ENCODE measurements at places on chromosomes 6 and 20.

DNA sequence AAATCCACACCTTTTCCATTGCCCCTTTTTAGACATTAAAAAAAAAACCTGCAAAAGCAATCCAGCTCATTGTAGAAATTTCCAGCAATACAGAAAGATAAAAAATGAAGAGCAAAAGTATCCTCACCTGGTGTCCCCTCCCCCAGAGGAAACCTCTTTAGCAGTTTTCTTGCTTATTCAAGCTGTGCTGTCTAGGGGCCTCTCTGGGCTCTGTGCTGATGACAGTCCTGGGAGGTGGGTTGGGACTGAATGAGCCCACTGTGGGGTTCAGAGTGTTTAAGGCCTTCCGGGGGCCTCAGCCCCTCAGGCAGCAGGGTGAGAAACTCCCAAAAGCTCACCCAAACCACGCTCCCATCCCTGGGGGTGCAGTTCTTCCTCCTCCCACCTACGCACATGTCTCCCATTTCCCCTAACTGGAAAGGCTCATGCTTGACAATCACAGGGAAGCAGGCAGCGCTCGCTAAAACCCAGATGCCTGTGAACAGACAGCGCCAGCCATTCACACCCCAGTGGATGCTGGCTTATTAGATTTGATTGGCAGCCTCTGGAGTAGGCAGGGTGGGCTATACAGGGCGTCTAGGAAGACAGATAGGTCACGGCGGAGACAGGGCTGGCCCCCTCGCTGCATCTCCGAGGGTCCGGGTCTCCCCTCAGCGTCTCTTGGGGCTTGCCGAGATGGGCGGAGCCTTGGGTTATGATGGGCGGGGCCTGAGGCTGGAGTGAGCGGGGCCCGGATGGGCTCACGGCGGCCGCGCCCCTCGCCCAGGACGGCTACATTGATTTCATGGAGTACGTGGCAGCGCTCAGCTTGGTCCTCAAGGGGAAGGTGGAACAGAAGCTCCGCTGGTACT is 4.6 kb downstream of the GUCA1A start:
- DNase-seq: no peak

DNA sequence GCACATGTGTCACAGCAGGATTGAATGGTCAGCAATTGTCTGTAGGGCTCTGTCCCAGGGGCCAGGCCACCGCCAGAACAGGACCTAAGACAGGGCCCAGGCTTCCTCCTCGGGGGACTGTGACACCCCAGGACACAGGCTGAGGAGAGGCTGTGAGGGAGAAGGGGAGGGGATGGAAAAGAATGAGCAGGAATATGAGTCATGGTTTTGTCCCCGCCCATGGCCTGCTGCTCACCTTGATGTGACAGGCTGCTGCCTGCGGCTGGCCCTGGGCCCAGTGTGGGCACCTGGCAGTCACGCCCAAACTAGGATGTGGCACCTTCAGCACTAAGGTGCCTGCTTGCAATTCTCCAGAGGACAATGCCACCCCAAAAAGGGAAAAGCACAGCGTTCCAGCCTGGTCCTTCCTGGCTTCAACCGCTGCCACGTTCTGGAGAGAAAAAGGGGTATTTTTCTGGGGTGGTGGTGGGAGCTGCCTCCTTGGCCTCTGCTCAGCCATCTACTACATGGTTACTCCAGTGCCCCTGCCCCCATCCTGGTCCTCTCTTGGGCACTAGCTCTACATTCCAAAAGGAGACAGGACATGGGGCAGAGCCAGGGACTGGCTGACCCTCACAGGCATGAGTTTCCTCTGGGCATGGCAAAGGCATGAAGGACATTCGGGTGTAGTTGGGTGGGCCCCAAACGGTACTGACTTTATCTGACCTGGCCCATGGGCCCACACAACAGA is 93.4 kb downstream of the SLC22A23 start:
- DNase-seq: no peak

- no peak for DNase-seq
These were observed 56.2 kb downstream of the GFOD1 start for GRCh38 chr6:13431059-13431656.

DNA sequence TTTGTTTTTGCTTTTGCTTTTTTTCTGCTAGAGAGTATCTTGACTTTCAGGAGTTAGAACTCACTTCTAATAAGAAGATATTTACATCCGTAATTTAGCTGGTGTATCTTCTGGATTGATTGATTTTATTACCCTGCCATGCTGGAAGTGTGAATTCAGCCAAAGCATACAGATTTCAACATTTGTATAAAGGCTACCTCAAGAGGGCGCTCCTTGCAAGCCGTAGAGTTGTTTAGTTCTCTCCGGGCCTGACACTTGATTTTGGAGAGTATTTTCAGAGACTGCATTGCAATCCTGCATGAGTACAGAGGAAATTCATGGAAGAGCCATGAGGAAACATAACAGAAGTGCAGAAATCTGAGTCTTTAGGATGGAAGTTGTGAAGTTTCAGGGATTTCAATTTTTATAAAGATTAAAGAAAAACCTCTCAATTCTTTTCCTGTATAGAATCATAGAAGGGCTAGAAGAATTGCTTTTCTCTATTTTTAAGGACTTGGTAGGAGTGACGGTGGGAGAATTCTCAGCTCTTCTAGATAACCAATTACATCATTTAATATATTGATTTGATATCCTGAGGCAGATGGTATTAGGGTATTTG is 66.7 kb upstream of the TIAM2 start:
- DNase-seq: peak; percentile 61

- no peak for DNase-seq
These were observed 1279.0 kb upstream of the MAP3K7 start for GRCh38 chr6:91865889-91866288.

GRCh38 chr20:46601603-46602122 is 49.6 kb downstream of the SLC13A3 start:
- no peak for DNase-seq

GRCh38 chr6:11771473-11772048 is 7.0 kb downstream of the ADTRP start:
- no peak for DNase-seq

- no peak for DNase-seq
These were observed 59.4 kb upstream of the SLC35B3 start for GRCh38 chr6:8494730-8495129.

DNA sequence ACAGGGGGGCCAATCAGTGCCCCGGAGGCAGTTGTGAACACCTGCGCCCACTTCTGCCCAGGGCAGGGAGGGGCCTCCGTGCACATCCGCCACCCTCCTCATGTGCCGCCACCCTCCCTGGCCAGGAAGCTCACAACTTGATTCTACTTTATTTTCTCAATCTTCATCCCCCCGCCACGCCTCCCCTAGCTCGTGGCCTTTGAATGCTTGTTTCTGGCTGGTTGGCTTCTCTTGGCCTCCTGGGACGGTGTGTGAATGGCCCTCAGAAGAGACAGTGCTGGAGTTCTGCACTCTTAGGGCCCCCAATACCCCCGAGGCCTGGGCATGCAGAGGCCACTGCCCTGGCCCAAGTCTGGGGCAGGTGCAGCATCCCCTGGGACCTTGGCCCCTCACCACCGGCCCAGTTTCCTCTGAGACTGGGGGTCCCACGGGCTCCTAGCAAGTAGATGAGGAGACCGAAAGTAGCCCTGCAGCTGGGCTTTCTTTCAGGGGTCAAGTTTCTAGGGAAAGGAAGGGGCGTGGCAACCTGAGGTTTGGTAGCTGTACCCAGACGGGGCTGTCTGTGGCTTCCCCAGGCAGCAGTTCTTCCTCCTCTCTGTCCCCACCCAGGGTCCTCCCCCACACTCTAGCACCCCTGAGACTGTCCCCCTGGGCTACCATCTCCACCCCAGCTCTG is 1.3 kb downstream of the RGS19 start:
- DNase-seq: no peak

DNA sequence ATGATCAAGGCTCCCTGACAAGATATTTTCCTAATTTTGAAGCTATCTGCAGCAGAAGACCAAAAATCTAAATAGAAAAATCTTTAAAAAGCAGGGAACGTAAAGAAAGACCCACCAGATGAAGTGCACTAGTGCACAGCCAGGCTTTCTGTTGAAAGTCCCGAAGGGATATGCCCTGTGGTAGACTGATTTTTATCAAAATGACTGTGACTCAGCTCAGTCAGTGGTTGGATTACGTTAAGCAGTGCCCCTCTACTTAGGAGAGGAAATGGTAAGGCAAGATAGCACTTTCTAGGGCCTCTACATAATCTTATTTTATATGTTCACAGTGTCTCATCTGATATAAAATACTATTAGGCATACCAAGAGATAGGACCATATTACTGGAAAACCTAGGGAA is 123.4 kb upstream of the RAB32 start:
- no peak for DNase-seq

- no peak for DNase-seq
These were observed 40.9 kb downstream of the ALDH8A1 start for GRCh38 chr6:134908906-134909516.

DNA sequence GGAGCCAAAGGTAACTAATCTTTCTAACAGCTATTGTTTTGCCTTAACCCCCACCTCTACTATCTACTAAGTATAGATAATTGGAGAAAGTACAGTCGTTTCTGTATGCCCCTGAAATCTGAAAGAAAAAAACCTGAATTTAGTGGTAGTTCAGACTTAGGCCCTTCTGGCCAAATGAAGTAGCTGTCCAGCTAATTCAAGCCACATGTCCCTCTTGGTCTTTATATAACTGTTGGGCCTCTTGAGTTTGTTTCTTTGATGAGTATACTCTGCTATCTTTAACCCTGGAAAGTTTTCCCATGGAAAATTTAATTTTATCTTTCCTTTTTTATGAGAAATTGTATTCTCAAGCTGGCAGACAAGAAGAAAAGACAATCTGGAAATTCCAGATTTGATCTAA is 73.0 kb upstream of the FAM8A1 start:
- no peak for DNase-seq

GRCh38 chr6:111361648-111362047 is 121.4 kb downstream of the REV3L start:
- DNase-seq: no peak

DNA sequence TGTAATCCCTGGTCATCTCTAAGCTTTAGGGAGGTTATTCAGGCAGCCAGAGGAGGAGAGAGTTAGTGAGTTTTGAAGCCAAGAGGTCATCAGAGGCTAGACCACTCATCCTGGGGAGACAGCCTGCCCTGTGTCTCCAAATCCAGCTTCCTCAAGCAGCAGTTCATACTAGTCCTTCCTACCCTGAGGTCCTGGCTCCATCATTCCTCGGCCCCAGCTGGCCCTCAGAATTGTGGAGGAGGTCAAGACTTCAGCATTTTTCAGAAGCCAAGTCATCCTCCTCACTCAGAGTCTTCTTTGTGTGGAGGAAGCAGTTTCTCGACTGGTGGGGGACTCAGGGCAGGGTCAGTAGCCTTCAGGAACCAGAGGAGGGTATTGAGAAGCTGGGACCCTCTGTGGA is 12.4 kb upstream of the KIAA1755 start:
- DNase-seq: no peak

- DNase-seq: no peak
These were observed 20.1 kb downstream of the DIDO1 start for GRCh38 chr20:62906209-62906608.

GRCh38 chr6:147127587-147127986 is 76.6 kb upstream of the STXBP5 start:
- no peak for DNase-seq

DNA sequence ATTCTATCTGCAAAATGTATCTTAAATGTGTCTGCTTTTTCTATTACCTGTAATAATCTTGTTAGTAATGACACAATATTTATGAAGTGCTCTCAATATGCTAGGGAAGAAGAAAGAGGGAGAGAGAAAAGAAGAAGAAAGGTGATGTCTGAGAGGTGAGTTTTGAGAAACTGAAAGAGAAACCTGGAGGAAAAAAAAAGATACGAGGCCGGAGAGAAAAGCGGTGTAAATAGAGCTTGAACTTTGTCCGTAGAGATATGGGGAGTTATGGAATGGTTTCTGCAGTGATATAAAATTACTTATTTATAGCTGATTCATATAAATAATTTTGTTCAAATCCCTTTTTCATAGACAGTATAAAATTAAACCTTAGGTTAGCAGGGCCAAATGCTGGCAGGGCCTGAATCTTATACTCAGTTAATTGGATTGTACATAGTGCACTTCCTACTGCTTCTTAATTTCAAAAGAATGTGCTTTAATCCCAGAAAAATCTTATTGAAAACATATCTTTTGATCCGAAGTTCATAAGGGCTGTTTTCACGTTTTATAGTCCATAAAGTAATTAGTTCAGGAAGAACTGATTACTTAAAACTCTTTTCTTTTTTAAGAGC is 43.0 kb downstream of the MYB start:
- no peak for DNase-seq

GRCh38 chr20:58308290-58308679 is 1.2 kb upstream of the RAB22A start:
- no peak for DNase-seq

DNA sequence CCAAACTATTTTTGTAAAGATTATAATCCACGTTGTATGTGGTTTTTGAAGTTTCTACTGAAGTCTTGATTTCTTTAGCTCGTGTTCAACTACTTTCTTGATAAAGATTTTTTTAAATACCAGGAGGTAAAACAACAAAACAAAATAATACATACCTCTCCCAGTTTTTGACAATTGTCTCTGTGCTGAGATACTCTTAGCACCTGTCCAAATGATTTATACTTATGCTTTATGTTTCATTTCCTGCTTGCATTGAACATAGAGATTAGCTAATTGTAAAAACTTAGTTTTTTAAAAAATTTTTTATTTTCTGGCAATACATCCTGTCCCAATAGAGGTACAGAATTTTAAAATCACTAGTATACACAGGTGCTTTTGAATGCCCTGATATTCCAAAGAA is 506.9 kb upstream of the ADGRB3 start:
- no peak for DNase-seq

- DNase-seq: no peak
These were observed 50.3 kb downstream of the EIF2S2 start for GRCh38 chr20:34061695-34062094.

DNA sequence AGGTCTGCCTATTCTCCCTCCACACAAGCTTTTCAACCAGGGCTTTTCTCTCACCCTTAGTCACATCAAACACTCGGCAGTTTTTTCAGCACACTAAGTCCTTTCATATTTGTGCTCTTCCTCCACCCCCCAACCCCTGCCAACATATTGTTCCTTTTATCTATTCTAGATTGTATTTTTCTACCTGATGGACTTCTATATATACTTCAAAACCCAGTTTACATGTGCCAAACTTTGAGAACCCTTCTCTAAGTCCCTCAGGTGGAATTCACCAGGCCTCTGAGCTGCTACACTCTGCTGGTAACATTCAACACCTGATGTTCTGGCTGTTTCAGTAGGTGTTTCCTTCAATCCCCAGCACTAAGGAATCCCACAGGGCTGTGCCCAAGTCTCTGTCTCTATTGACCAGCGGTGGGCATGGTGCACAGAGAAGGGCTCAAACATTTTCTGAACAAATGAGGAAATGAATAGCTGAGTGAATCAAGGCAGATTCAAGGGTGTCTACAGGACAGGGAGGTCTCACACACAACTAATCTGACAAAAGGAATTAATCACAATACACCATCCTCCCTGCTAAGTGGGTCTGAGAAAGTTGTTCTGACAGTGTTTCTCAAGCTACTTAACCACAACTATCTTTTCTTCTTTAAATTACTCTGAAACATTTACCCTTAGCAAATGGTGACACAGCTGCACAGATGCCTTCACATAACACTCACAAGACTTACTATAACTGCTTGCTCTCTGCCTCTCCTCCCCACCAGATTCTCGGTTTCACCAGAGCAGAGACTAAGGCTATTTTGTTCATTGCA is 166.5 kb downstream of the TSHZ2 start:
- no peak for DNase-seq

Measured in NCI-H748 treated with DMSO at 0.1 percent for 48 hours (cell line).